WERI-Rb-1 (cell line): ENCODE measurements at places on chromosomes 16 and 17.

DNA sequence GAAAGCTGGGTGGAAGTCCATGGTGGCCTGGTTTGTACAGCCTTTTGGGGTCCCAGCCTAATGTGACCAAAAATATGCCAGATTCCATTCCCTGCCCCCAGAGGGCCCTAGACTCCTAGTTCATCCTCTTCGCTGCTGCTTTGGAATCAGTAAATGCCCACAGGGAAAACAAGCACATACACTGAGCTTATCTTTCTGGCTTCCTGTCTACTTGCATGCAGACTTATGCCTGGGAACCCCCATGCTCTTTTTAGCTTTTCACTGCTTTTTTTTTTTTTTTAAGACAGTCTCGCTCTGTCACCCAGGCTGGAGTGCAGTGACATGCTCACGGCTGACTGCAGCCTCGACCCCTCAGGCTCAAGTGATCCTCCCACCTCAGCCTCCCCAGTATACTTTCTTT is 6.2 kb upstream of the CD300LG start:
- DNase-seq = peak; percentile 49

GRCh38 chr16:81645266-81645694 is 133.8 kb upstream of the PLCG2 start:
- DNase-seq = no peak

DNA sequence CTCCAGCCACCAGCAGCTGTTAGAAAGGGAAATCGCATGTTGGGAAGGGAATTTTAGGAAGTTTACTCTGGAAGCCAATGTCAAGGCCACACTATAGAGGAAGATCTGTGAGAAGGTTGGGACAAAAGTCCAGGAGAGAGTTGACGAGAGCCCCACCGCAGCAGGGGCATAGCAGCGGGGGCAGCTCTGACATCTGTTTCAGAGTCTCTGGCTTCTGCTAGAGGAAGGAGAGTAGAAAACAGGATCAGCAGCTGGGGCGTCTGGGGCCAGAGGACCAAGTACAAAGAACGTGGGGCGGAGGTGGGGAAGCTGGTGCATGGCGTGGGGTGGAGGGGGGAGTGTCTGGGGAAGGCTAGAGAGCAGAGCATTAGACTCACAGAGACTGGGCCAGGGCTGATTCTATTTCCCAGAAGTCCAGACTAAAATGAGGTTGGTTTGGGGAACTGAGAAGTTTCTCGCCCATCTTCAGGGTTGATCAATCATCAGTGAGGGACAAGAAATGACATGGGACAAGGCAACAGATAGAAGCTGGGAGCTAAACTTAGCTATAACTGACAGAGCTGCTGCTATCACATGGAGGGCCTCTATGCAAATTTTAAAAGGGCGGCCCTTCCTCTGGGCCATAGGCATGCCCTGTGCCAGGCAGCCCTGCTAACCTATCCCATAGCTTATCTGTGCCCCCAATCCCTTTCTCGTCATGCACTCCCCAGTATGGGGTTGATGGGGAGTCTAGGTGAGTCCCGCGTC is 1.2 kb downstream of the RABEP2 start:
- DNase-seq = peak; percentile 53

DNA sequence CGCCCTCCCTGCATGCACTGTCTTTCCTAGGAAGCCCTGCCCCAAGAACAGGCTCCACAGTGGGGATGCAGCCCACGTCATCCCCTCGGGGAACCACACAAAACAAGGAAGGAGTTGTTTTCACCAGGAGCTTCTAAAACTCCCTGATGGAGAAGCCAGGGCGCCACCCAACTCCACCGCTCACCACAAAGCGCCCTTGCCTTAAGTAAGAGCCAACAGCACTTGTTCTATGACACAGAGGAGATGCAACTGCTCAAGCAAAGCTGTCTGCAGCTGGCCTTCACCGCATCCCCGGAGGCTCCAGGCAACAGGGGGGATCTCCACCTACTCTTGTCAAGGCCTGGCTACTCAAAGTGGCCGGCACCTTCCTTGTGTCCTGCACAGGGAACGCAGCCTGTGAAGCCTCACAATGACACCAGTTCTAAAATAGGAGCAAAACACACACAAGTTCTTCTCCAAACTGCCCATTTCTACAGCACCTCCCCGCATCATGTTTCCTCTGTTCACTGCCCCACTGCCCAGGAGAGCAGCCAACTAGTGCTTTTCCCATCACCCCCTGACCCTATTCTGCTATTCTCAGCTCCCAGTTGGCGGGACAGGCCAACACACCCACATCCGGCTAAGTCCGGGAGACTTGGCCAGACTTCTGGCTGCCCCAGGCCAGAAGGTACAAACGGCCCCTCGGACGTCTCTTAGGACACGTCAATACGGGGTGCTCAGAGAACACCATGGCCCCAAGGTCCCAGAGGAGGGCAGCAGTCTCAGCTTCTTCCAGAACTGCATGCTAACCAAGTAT is 24.2 kb downstream of the MPG start:
- no peak for DNase-seq

GRCh38 chr16:2287916-2288547 is 20.1 kb upstream of the RNPS1 start:
- DNase-seq = no peak

DNA sequence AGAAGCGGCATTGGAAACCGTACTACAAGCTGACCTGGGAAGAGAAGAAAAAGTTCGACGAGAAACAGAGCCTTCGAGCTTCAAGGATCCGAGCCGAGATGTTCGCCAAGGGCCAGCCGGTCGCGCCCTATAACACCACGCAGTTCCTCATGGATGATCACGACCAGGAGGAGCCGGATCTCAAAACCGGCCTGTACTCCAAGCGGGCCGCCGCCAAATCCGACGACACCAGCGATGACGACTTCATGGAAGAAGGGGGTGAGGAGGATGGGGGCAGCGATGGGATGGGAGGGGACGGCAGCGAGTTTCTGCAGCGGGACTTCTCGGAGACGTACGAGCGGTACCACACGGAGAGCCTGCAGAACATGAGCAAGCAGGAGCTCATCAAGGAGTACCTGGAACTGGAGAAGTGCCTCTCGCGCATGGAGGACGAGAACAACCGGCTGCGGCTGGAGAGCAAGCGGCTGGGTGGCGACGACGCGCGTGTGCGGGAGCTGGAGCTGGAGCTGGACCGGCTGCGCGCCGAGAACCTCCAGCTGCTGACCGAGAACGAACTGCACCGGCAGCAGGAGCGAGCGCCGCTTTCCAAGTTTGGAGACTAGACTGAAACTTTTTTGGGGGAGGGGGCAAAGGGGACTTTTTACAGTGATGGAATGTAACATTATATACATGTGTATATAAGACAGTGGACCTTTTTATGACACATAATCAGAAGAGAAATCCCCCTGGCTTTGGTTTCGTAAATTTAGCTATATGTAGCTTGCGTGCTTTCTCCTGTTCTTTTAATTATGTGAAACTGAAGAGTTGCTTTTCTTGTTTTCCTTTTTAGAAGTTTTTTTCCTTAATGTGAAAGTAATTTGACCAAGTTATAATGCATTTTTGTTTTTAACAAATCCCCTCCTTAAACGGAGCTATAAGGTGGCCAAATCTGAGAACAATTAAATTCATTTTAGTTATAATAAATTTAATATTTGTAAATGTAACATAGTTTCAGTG is 1.7 kb downstream of the HEXIM1 start:
- DNase-seq = peak; percentile 66

DNA sequence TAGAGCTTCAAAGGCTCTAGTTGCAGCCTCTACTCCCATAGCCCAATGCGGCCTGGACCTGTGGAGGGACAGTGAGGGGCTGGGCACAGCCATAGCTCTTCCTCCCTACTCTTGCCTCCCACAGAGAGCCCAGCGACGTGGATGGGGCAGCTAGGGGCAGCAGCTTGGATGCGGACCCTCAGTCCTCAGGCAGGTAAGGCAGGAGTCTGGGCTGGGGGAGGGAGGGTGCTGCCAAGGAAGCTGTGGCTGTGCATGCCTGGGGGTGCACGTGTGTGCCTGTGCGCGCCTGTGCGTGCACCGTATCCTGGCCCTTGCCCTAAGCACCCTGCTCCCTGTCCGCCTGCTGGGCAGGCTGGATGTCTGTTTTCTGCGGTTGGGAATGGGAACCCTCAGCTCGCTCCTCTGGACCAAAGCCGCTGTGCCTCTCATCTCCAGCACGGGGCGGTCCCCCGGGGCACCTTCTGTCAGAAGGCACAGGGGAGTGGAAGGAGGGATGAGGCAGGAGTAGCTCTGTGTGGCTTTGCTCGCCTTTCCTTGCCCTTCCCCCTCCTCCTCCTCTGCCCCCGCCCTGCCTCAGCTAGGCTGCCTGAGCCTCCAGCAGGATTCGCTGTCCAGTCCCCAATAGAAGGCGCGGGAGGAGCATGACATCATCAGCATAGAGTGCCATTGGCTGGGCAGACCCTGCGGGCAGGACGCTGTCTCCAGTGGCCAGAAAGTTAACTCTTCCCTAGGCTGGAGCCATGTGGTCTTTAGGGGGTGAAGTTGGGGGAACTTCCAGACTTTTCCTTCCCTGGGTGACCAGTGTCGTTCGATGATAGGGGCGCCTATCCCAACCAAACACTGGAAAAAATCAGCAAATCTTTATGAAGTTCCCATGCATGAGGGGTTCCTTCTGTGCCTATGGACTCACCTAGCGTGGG is 797 bp downstream of the PRCD start:
- peak; percentile 100 for DNase-seq

DNA sequence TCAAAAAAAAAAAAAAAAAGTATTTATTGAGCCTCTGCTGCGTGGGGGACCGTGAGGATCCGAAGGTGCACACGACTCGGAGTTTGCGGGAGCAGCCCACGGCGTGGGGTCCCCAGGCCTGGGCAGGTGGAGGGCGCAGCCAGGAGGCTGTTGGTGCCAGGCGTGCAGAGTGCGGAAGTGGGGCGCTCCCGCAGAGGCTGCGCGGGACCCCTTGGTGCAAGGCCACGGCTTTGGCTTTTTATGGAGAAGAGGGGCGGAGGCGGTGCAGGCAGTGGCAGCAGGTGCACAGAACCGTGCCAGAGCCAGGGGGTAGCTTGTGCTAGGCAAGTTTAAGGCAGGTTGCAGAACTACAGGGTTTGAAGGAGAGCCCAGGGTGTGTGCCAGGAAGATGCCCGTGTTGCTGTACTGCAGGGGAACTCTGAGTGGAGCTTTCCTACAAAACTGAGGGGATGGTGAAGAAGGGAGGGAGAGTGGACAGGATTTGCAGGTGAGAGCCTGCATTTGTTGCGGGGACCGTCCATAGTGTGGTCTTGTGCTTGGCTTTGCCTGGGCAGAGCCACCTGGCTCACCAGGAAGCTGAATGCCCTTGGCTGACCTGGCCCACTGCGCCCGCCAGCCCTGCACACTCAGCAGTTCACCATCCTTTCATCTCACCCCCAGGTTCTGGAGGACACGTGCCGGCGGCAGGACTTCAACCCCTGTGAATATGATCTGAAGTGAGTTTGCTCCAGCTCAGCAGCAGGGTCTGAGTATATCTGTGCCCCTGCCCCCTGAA is 1.3 kb downstream of the ASPSCR1 start:
- peak; percentile 9 for DNase-seq

DNA sequence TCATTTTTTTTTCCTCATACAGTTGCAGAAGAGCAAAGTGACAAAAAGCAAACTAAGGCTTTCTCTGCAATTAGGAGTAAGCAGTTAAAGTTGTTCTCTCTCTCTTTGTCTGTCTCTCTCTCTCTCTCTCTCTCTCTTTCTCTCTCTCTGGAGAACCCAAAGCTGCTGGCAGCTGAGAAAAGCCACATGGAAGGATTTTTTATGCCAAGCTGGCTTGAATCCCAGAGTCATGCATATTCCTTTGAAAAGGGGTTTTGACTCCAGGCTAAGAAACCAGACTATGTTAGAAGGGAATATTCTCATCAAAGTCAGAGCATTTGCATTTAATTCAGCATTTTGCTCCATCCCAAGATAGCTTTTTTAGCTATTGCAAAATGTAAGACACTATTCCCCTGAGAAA is 1114.2 kb upstream of the GOT2 start:
- no peak for DNase-seq

- no peak for DNase-seq
Measured at GRCh38 chr16:49832177-49832576, 23.7 kb downstream of the ZNF423 start.

GRCh38 chr17:38727736-38728135 is 2.4 kb upstream of the CISD3 start:
- no peak for DNase-seq

DNA sequence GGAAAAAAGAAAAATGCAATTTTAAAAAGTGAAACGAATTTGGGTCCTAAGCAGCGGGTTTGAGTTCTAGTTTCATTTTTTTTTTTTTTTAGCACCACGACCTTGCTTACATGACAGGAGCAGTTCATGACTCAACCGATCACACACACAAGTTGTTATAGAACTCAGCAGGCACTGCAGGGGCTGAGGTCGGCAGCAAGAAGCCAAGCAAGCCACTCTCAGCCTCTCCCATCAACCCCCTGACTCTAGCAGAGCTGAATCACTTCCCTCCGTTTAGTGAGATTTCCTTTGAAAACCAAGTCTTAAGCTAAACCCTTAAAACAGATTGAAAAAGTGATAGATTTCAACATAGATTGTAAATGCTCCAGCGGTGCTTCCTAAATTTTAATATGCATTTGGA is 520.8 kb downstream of the HAPSTR1 start:
- DNase-seq = no peak

- no peak for DNase-seq
Measured at GRCh38 chr17:77313831-77314230, 173.1 kb downstream of the SEC14L1 start.

- peak; percentile 76 for DNase-seq
Measured at GRCh38 chr17:1999557-2000251, 25.4 kb downstream of the RTN4RL1 start.

GRCh38 chr17:57152967-57153528 is 68.0 kb downstream of the AKAP1 start:
- DNase-seq = no peak

GRCh38 chr17:68013385-68013784 is 17.1 kb upstream of the C17orf58 start:
- no peak for DNase-seq

- peak; percentile 69 for DNase-seq
Measured at GRCh38 chr17:28763804-28764266, 20.0 kb downstream of the TRAF4 start.

- DNase-seq = peak; percentile 46
Measured at GRCh38 chr17:59366040-59366757, 34.7 kb downstream of the YPEL2 start.

DNA sequence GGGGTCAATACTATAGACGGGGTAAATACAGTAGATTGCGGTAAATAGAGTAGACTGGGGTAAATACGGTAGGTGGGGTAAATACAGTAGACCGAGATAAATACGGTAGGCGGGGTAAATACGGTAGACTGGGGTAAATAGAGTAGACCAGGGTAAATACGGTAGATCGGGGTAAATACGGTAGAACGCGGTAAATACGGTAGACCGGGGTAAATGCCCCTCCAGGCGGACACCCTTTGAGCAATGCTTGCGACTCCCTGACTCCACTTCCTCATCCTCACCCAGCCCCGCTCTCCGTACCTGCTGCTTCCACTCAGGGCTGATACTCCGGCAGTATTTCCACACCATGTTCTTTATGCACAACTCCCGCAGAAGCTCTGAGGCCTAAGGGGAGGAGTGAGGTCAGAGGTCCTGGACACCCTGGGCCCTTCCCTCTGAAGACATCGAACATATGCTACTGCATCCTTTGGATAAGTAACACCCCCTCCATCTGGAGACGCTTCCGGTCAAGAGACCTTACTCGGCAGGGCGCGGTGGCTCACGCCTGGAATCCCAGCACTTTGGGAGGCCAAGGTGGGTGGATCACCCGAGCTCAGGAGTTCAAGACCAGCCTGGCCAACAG is 13.3 kb upstream of the CRK start:
- DNase-seq = no peak
